Activated CD8-positive, alpha-beta memory T cell treated with anti-CD3 and anti-CD28 coated beads for 4 hours (primary cell): ENCODE measurements at places on chromosomes 3 and 15.

GRCh38 chr15:25870938-25871337, 7.8 kb upstream of the ATP10A start:
- DNase-seq: no peak

DNA sequence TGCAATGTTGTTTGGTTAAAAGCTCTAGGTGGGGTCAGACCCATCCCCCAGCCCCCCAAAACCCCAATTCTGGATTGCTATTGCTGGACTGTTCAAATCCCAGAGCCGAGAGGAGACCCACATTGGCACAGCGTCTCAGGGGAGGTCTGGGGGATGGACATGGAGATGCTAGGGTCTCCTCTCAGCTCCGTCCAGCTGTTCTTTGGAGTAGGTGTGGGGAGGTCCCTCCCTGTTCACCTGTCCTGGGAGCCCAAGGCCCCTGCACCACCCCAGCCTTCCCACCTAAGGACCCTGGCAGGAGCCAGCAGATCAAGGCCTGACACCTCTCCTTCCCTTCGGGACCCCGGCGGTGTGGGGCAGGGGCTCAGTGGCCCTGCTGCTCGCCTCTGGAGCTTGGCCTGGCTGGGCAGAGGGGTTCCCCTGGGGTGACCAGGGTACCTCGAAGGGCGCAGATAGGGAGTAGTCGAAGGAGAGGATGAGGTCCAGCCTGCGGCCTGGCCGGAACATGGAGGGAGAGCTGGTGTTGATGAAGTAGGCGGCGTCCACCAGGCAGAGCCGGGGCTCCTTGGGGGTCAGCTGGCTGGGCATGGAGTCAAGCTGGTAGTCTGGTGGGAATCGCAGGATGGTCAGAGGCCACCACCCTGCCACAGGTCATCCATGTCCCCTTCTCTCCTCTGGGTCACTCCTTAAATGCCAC, 23.9 kb downstream of the PLA2G4D start:
- no peak for DNase-seq

DNA sequence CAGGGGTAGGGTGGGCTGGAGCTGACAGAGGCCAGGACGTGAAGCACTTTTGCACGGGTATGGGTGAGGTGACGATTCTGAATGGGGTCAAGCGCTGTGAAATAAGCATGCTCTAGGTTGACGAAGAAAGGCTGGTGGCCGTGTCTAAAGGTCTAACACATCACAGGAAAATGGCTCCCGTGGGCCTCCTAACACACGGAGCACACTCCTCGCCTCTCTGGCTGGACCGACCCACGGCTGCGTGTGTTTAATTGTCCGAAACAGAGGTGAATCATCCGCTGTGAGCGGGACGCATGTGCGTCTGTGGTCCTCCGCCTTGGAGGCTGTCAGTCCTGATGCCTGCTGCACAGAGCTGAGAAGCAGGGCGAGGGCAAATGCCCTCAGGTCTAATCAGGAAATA, 130.6 kb downstream of the NSMCE3 start:
- DNase-seq: no peak

DNA sequence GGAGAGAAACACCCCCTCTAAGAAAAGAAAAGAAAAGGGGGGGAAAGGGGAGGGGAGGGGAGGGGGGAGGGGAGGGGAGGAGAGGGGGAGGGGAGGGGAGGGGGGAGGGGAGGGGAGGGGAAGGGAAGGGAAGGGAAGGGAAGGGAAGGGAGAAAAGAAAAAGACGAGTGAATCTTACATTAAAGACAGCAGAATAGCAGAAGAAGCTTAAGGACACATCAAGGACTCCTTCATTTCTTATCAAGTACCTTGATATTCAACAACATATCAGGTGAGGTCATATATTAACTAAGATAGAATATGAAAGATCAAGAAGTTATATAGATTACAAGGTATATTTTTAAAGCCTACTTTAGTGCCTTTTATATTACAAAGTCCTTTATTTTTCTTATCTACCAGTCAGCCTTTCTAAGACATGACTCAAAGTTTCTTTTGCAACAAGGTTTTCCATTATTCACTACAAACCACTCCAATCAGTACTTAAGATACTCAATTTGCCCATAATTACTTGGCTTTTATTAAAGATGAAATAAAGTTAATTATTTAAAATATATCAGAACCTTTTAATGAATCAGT, 17.7 kb upstream of the AADAC start:
- no peak for DNase-seq

DNA sequence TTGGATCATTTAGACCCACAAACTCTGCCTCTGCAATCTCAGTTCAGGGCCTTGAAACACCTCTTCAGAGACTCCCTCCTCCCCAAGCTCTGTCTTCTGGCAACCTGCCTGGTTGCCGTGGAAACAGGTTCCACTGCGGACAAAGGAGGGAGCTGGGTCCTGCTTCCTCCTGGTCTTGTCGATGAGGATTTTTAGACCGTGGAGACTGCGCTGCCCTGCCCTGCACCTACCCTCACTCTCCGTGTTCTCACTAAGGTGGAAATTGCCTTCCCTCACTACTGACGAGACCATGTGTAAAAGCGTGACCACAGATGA, at the start of gene RTP1:
TSS of gene RTP1 (plus strand) at position 152 of the 315 bp plus-strand sequence. CDS start at position 182, 30 bp downstream.
- DNase-seq: no peak

GRCh38 chr3:94043285-94043684, 14.9 kb upstream of the STX19 start:
- no peak for DNase-seq

- no peak for DNase-seq
Observed at GRCh38 chr3:130827486-130827885, 66.4 kb upstream of the ATP2C1 start.

DNA sequence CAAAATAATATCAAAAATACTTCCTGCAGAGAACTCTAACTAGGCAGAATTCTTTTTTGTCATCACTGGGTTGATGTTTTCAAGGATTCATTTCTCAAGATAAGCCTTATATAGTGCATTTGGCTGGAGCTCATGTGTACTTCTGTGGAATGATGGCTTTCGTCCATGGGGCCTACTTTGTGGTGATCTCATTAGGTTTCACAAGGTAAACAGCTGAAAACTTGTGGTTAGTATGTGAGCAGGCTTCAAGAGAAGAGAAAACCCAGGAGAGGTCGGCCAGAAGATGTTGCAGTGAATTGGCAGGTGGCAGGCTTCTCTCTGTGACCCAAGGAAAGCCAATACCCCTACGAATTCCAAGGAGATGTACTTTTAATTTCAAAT, 121.4 kb upstream of the PHLDB2 start:
- DNase-seq: no peak

- DNase-seq: no peak
Observed at GRCh38 chr15:77808075-77808474, 175.4 kb upstream of the LINGO1 start.
